NCI-H524 treated with DMSO at 0.1 percent for 48 hours (cell line): ENCODE measurements at places on chromosomes 2 and 18.
A peak's percentile ranks its signal among the peaks of the same experiment; 100 is the strongest.

DNA sequence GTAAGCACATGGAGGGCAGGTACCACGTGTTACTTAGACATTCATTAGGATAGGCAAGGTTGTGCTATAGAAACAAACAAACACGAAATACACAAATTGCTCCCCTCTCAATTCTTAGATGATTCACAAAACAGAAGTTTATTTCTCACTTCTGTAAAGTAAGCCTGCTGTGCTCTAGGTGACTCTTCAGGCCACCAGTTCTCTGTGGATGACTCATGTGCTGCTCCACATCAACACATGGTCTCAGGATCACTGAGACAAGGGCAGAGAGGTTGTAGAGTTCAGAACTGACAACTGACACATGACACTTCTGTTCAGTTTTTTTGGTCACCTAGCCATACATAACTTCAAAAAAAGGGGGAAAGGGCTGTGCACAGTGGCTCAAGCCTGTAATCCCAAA lies 70.6 kb downstream of the DAW1 start:
- no peak for DNase-seq

GRCh38 chr2:186572705-186573104 lies 17.2 kb upstream of the ITGAV start:
- no peak for DNase-seq

DNA sequence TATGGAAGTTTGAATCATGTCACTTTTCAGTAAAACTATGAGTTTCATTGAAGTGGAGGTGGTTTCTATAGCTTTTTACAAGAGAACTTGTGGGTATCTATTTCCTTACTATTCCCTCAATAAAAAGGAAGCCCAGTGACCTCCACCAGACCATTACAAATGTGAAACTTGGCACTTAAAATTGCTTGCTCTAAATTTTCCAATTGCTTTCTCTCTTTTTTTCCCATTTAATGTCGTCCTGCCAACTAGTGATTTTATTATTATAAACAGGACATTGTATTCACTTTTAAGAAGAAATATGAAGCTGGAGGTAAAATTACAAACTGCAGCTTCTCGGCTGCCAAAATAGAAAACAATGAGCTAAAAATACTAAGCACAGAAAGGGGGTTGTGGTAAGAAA lies 208.2 kb upstream of the ALPP start:
- no peak for DNase-seq

GRCh38 chr2:47452761-47453160 lies 49.8 kb downstream of the MSH2 start:
- DNase-seq, result no peak

- no peak for DNase-seq
Observed at GRCh38 chr2:221649051-221649775, 77.1 kb upstream of the EPHA4 start.

- DNase-seq, result no peak
Observed at GRCh38 chr18:49845629-49846360, 32.5 kb upstream of the ACAA2 start.

DNA sequence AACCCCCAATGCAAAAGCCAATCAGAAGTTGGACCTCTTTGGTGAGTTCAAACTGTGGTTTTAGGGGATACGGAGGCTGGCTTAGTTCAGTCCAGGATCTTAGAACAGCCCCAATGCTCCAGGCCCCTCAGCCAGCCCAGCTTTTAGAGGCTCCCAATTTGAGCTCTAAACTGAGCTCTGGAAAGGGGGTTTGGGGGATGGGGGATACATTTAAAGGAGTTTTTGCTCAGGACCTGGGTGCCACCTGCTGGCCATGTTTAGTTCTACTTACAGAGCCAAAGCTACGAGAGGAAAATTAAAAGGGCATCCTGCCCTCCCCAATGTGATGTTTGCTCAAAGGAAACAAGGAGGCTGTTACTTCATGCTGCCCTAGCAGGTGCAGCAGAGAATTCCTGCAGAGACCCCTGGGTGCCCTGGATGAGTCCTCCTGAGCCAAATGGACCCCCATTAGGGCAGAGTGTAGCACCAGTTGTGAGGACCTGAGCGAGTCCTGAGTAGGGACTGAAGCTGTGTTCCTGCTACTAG lies 15.9 kb upstream of the TMEM214 start:
- no peak for DNase-seq

DNA sequence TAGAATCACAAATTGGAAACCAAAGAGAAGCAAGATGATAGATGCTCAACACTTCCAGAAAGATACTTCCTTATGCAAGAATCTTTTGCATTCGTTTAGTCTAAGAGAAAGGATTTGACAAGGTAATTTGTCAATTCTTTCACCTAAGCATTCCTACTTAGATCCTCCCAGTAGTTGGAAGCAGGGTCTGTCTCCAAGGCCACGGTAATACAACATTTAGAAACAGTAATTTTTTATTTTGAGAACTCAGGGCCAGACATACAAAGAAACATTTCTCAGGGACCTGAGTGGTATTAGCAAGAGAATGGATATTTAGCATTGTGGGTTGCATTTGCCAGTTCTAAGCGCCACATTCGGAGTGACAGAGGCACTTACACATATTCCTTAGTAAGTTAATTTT lies 68.6 kb downstream of the ACYP2 start:
- DNase-seq, result no peak

DNA sequence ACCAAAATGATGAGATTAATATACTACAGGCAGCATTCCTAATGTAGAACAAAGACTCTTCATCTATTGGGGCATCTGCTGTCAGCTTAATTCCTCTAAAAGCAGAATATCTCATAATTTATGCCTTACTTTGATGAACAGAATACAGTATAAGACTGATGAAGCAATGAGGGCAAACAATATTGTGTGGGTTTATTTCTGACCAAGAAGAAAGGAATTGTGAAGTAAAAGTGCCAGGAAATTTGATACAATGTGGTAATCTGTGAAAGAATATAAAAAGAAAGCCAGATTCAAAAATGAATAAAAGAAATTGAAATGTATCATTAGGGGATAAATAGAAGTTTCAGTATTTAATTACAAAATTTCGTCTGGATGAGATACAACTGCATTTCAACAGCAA lies 78.8 kb upstream of the TTC21B start:
- DNase-seq, result no peak

- DNase-seq, result peak; percentile 3
Observed at GRCh38 chr18:69580107-69580506, 179.4 kb downstream of the DOK6 start.

GRCh38 chr2:2012505-2012904 lies 268.2 kb upstream of the PXDN start:
- DNase-seq, result no peak

GRCh38 chr2:217156801-217157200 lies 296.9 kb upstream of the TNP1 start:
- DNase-seq, result no peak

DNA sequence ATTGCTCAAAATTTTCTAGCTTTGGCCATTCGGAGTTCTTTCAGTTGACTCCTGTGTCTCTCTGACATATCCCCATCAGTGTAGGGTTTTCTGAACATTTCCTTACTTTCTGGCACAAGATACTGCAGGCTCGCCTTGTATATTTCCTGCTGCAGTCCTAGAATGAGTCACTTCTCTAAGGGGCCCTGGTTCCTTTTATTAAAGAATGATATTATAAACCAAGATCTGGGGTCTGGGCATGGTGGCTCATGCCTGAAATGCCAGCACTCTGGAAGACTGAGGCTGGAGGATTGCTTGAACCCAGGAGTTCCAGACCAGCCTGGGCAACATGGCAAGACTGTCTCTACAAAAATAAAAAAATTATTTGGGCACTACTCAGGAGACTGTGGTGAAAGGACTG lies 3.0 kb upstream of the RPL37A start:
- no peak for DNase-seq

DNA sequence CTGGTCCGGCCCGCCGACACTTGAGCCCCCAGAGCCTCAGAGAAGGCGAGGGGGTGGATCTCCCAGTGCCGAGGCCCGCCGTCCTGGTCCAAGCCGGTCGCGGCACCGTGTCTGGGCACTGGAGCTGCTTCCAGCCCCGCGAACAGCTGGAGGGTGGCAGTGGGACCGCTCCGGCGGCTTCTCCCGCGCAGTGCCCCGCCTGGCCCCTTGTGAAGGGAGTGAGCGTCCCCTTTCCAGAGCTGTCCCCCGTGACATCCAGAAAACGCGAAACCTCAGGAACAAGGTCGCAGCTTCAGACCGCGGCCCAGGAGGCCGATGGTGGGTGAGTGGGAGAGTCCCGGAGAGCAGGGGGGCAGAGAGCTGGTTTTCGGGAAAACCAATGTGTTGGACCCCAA lies 579 bp upstream of the EMX1 start:
- no peak for DNase-seq

DNA sequence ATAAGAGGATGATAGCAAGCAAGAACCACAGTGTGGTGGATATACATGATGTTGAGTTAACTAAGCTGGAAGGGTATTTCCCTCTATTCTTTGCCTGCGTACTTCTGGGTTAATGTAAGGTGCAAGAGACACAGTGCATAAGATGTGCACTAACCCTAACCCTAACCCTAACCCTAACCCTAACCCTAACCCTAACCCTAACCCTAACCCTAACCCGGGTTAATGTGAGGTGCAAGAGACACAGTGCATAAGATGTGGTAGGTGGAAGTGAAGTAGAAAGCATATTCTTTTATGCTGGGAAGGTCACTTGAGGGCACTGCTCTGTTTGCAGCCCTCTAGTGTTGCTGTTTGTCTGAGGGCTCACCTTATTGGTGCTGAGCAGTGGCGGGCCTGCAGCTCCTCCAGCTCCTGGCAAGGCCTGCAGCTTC lies 181.5 kb upstream of the ITGA4 start:
- DNase-seq, result no peak

DNA sequence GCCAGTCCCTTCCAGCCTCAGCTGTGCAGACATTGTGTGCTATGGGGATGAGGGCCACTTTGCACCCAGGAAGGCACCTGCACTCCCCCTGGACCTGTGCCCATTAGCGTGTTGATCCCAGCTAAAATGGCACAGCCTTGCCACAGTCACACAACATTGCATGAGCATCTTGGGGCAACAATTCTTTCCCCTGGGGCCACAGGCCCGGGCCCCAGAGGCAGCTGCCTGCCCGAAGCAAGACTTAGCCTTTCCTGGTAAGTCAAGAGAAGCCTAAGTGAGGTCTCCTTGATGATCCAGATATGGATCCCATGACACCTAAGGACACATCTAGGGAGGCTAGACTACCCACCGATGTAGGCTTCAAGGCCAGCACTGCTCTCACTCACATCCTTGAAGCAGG lies 202.1 kb downstream of the BCL11A start:
- no peak for DNase-seq

- DNase-seq, result no peak
Observed at GRCh38 chr2:118644190-118644589, 203.3 kb downstream of the EN1 start.

GRCh38 chr2:196259507-196260481 lies 88.4 kb upstream of the STK17B start:
- DNase-seq, result no peak

DNA sequence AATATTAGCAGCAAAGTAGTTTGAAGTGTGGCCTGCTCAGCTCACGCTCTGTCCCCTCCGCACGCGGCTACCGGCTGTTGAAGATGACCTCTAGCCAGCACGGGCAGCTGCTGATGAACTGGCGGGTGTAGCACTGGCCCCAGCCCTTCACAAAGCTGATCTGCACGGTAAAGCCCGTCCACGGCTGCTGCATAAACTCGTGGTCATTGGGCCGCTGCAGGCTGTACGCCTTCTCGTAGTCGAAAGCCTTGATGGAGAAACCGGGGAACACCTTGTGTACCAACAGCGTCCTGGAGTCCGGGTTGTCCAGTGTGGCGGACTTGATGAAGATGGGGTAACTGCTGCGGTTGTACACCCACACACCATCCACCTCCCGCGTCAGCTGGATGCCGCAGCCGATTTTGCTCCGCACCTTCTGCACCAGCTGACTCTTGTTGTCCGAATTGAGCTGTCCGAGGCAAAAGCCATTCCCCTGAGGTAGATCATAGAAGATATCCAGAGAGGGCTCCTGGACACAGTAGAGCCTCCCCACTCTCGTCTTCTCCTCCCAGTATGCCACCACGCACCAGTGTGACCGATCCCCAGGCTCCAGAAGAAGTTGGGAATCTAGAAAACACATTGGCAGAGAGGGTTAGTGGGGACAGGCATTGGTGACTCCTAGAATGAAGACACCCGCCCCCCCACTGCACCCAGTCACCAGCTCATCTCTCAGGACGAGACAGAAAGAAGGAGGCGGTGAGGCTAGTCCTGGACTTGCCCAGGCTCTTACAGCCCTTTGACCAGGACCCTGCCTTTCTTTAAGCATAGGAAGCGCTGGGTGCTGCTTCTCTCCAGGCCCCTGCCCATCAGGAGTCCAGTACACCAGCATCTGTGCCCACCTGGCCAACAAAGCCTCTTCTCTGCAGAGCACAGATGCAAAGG lies 29.2 kb downstream of the SMAD7 start:
- no peak for DNase-seq

DNA sequence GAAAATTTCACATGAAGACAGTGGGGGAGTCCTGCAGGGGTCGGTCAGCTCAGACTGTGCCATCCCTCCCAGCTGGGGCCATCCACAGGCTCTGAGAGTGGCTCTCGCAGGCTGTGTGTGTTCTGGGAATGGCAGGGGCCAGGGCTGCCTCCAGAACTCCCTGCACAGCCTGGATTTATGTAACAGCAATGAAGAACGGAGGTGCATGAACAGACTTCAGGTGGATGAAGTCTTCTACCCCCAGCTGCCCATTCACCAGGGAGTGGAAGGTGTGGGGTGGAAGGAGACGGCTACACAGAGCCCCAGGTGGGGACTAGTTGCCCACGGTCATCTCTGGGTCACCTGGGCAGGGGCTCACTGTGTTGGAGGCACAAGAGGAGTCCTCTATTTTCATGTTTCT lies 56.1 kb upstream of the HDAC4 start:
- DNase-seq, result no peak

DNA sequence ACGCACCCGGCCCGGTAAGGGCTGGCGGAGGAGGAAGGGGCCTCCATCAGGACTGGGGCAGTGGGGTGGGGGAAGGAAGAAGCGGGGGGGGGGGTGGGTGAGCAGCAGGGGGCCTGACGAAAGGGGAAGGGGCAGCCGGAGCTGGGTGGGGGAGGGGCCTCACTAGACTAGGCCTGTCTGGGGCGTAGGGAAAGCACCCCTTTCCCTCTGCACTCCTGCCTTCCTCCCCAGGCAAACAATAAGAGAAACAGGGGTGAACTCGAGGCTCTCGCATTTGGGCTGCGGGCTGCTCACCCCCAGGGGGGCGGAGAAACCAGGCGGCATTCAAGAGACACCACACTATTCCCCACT lies 82.7 kb upstream of the POMC start:
- no peak for DNase-seq

GRCh38 chr18:77082316-77082955 lies 50.1 kb downstream of the MBP start:
- no peak for DNase-seq

DNA sequence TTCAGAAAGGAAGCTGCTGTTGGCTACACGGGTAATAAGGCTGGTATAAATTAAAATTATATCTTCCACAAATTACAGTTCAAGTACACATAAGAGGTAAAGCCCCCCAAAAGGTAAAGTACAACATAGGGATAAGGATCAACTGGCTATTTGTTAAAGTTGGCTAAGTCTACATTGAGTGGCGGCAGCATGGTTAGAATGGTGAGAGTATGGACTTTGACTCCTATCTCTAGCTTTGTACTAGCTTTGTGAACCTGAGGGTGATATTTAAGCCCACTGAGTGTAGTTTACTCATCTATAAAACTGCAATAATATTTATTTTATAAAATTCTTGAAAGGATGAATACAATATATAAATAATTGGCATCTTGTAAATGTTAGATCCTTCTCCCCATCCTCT lies 542.8 kb downstream of the DSC3 start:
- no peak for DNase-seq
